ENCODE measurements at places on chromosomes 7 and 10. TPM values are rescaled to one million over a fixed set of nuclear protein-coding genes. Genes with fewer than 3 reads are reported as not detected.

The RBP4 gene
- 0.90 TPM for polyA plus RNA-seq

The SMKR1 gene
- 0.70 TPM for polyA plus RNA-seq

DNA sequence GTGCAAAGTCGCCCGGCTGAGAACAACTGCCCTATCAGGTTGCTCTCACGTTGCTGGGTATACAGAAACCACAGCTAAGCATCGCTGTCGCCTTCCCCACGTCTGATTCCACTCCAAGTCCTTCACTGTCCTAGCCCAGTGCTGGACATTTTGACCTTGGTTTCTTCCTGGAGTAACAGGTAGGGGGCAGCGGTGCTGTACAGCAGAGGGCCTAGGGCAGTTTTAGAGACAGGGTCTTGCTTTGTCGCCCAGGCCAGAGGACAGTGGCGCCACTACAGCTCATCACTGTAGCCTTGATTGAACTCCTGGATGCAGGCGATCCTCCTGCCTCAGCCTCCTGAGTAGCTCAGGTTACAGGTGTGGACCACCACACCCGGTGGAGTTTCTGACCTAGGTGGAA lies 2.6 kb downstream of the CLDN15 start:
- H3K27me3 ChIP-seq = no peaks in the 10 kb centered on the region
- no peak overlapping the region for H3K4me3 ChIP-seq
- no peaks in the 10 kb centered on the region for H3K36me3 ChIP-seq
- H3K27ac ChIP-seq = no peak overlapping the region
- H3K4me1 ChIP-seq = peaks cover 10% of the 10 kb centered on the region

The FAM20C gene
- polyA plus RNA-seq = 13.5 TPM

The MCM7 gene
- 53.7 TPM for polyA plus RNA-seq

- 0 out of 2 replicates have a peak, but pooled peaks cover 4% of the 10 kb centered on the region for H3K4me1 ChIP-seq
- H3K4me3 ChIP-seq = peak overlapping the region; percentile 33
- no peak overlapping the region for H3K27ac ChIP-seq
- no peaks in the 10 kb centered on the region for H3K36me3 ChIP-seq
Measured at GRCh38 chr10:112898540-112899390, 51.3 kb upstream of the TCF7L2 start.

The TMEM130 gene
- 0.40 TPM for polyA plus RNA-seq

GRCh38 chr10:33040436-33040835 lies 82.4 kb upstream of the ITGB1 start:
- no peaks in the 10 kb centered on the region for H3K27me3 ChIP-seq
- H3K36me3 ChIP-seq = no peaks in the 10 kb centered on the region
- no peak overlapping the region for H3K4me3 ChIP-seq
- no peak overlapping the region for H3K27ac ChIP-seq
- no peaks in the 10 kb centered on the region for H3K4me1 ChIP-seq

GRCh38 chr7:104397442-104397841 lies 69.0 kb downstream of the LHFPL3 start:
- no peaks in the 10 kb centered on the region for H3K27me3 ChIP-seq
- H3K4me3 ChIP-seq = no peak overlapping the region
- no peak for DNase-seq

DNA sequence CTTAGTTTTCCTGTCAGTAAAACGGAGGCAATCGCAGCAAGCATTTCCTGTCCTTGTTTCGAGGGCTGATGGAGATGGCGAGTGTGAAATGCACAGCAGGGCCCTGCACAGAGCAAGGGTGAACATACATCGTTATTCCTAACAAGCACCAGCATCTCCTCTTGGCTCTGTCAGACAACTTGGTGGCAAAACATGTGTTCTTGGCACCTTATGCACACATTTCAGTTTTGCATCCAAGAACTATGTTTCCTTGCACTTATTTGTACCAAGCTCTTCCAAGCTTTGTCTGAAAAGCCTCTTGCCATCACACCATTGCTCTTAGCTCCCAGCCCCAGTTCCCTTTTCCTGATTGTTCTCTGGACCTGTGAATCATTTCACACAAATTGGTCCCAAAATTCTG lies 132.9 kb upstream of the GRB10 start:
- no peaks in the 10 kb centered on the region for H3K36me3 ChIP-seq
- DNase-seq = no peak
- H3K4me1 ChIP-seq = no peaks in the 10 kb centered on the region
- H3K27me3 ChIP-seq = peaks cover 42% of the 10 kb centered on the region
- no peak overlapping the region for H3K27ac ChIP-seq

The NPFFR1 gene
- polyA plus RNA-seq = not detected

The NRCAM gene
- 5.6 TPM for polyA plus RNA-seq

The PON1 gene
- polyA plus RNA-seq = not detected

- peak; percentile 92 for DNase-seq
- H3K4me1 ChIP-seq = 0 out of 2 replicates have a peak, but pooled peaks cover 11% of the 10 kb centered on the region
- H3K4me3 ChIP-seq = peak overlapping the region; percentile 42
- H3K27ac ChIP-seq = no peak overlapping the region
- H3K36me3 ChIP-seq = no peaks in the 10 kb centered on the region
Measured at GRCh38 chr10:111093741-111094380, 17.0 kb downstream of the ADRA2A start.

DNA sequence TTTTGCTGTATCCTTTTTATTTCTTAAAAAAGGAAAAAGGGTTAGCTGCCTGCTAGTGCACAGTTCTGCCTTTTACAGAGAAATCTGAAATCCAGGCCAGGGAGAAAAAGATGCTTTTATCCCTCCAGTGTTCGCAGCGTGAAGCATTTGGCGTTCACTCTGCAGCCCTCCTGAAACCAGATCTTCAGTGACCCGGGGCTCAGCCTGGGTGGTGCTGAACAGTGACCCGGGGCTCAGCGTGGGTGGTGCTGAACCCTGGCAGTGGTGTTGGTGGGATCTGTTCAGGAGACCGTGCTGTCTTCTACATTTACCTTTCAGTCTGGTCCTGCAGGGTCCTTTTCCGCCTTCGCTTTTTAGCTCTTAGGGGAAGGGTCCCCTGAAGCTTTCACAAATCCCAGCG lies 164.7 kb upstream of the KLF6 start:
- H3K4me3 ChIP-seq = no peak overlapping the region
- DNase-seq = no peak
- H3K4me1 ChIP-seq = no peaks in the 10 kb centered on the region
- no peak overlapping the region for H3K27ac ChIP-seq
- no peaks in the 10 kb centered on the region for H3K36me3 ChIP-seq

GRCh38 chr10:113754125-113754524 lies 2.6 kb downstream of the PLEKHS1 start:
- no peak for DNase-seq
- H3K27me3 ChIP-seq = peaks cover 5% of the 10 kb centered on the region
- no peak overlapping the region for H3K4me3 ChIP-seq
- H3K27ac ChIP-seq = no peak overlapping the region

The CRPPA gene
- 1.8 TPM for polyA plus RNA-seq

DNA sequence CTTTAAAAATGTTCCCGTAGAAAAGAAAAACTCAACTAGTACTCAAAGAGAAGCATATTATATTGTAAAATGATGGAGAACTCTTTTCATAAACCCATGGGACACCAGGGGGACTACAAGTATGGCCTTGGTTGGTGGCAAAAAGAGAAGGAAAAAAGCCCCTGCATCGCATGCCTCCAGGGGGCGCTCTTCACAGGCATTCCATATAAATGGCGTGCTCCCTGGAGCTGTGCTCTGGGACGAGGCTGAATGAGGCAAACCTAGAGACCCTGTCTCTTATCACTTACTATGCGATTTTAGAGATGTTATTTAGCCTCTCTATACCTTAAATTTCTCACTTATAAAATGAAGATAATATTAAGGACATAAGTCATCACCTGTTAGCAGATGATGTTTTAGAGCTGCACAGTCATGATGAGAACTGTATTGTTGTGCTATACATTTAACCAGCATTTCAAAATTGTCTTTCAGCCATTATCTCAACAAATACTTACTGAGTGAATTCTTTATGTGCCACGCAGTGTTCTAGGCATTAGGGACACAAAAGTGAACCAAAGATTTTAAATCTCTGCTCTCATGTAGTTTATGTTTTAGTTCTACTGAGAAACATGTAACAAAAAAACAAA lies 105.8 kb downstream of the ARHGAP21 start:
- peaks cover 27% of the 10 kb centered on the region for H3K36me3 ChIP-seq
- no peaks in the 10 kb centered on the region for H3K27me3 ChIP-seq
- H3K4me3 ChIP-seq = no peak overlapping the region

DNA sequence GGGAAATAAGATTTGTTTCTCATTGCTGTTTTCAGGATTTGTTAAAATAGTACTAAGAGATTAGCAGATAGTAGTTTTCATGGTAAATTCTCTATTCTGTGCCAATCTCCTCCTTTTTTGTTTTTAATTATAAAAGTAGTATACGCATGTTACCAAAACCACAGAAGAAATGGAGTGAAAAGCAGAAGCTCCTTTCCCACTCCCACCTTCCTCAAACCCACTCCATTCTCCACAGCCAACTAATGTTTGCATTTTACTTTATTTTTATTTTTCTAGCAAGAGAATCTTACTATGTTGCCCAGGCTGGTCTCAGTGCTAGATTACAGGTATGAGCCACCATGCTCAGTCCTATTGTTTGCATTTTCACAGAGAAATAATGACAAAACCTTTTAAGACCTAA lies 4.5 kb upstream of the LRMDA start:
- H3K36me3 ChIP-seq = no peaks in the 10 kb centered on the region
- H3K4me3 ChIP-seq = no peak overlapping the region
- DNase-seq = no peak
- no peaks in the 10 kb centered on the region for H3K4me1 ChIP-seq
- H3K27me3 ChIP-seq = no peaks in the 10 kb centered on the region

DNA sequence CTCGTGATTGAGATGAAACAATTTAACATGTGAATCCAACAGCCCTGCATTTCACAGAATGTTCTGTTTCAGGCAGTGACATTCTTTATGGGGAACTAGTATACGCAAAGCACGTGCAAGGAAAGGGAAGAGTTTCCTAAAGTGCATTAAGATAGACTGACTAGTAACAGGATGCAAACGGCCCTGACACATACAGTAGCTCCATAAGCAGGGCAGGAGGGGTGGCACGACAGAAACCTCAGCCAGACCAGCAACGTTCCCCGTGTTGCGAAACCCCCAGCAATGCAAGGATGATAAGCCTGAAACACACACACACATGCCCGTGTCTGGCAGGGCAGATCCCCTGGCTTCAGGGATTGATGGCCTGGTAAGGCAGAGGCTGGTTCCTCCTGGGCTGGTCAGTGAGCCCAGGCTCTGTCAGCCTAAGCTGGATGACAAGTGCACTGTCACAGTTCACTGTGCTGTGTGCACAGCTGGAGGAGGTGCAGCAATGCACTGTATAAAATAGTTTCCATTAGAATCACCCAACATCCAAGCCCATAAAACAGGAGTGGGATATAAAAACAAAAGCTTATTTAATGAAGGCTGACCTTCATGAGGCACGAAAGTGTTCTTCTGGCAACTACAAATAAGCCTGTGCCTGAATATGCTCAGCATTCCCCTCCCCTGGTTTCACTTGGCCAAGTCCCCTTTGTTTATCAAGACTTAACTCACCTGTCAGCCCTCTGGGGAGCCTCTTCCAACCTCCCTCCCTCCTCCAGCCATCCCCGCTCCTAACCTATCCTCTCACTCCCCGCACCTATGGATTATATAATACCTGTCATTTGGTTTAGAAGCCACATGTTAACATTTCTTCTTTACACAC lies 88.8 kb downstream of the GSAP start:
- peak; percentile 89 for DNase-seq
- no peaks in the 10 kb centered on the region for H3K36me3 ChIP-seq
- peak overlapping the region; percentile 32 for H3K27ac ChIP-seq
- H3K4me1 ChIP-seq = peaks cover 56% of the 10 kb centered on the region
- no peak overlapping the region for H3K4me3 ChIP-seq
- H3K27me3 ChIP-seq = no peaks in the 10 kb centered on the region

DNA sequence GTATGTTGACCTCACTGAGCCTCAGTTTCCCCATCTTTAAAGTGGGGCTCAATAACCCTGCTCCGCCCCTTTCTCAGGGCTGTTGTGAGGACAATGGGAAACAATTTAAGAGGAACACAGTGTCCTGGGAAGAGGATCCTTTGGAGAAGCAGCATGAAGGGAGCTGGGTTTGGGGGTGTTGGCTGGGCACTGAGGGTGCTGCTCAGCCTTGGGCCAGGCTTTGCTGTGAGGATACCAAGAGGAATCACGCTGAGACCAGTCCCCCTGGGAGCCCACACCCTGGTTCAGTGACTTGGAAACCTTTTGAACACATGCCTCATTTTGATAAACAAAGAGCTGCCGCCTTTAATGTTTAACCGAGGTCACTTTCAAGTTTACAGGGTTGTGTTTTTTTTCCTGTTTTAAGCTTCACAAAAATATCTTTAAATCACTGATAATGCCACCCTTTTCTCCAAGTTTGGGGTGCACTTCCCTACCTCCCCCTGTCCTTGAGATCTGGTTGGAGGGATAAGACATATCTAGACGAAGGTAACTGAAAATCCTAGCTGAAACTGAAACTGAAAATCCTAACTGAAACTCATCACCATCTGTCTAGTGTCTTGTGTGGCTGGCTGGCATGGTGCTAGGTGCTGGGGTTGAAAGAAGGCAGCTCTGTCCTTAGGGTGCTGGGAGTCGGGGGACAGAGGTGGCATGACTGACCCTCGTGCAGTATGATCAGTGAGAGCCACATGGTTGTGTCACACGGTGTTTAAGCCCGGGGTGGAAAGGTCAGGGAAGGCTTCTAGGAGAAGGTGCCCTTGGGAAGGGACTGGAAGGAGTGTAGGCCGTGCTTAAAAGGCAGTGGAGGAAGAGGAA lies 27.7 kb downstream of the ZNF775 start:
- H3K4me3 ChIP-seq = peak overlapping the region; percentile 82
- peak; percentile 27 for DNase-seq
- H3K36me3 ChIP-seq = no peaks in the 10 kb centered on the region
- no peak overlapping the region for H3K27ac ChIP-seq
- H3K27me3 ChIP-seq = no peaks in the 10 kb centered on the region

DNA sequence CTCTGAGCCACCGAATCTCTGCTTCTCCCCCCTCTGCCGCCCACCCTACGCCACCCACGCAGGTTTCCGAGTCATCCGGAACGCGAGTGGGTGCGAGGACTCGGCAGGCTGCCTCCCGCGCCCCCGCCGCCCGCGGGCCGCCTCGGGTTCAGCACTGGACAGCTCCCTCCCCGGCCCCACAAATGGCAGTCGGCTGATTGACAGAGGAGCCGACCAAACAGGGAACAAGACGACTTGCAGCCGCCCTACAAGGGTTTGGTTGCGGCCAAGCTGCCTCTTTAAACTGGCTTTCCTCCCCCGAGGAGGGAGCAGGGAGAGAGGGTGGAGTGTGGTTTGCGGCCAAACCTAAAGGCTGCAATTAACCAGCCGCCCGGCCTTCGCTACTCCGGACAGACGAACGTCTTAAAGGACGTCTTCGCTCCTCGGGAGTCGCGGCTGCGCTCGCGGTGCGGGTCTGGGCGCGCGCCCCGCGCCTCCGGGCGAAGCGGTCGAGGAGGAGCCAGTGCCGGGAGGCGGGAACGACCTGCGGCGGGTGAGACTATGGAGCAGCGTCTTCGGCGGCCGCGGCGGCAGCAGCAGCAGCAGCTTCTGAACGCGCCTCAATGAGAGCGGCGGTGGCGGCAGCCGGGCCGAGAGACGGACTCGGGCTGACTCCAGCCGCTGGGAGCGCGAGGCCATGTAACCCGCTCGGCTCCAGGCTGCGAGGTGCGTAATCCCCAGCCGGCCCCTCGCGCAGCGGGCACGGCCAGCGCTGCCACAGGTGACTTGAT lies at the start of gene GPR158:
GPR158 (plus strand) TSS at position 541 of the 770 bp plus-strand sequence. CDS start 420 bp downstream, outside the sequence.
- DNase-seq = peak; percentile 82
- peaks cover 43% of the 10 kb centered on the region for H3K27me3 ChIP-seq
- H3K36me3 ChIP-seq = no peaks in the 10 kb centered on the region
- no peaks in the 10 kb centered on the region for H3K4me1 ChIP-seq
